ENCODE measurements at places on chromosomes 12 and 14. TPM values are rescaled to one million over a fixed set of nuclear protein-coding genes. Genes with fewer than 3 reads are reported as not detected.

ACADS gene
- 6.6 TPM for total RNA-seq

VAMP1 gene
- total RNA-seq = 13.9 TPM

C12orf54 gene
- total RNA-seq = not detected

TAS2R8 gene
- total RNA-seq = 0.21 TPM

ANO2 gene
- 0.31 TPM for total RNA-seq

TAS2R42 gene
- not detected for total RNA-seq
